ENCODE measurements at places on chromosomes 12 and 14.

DNA sequence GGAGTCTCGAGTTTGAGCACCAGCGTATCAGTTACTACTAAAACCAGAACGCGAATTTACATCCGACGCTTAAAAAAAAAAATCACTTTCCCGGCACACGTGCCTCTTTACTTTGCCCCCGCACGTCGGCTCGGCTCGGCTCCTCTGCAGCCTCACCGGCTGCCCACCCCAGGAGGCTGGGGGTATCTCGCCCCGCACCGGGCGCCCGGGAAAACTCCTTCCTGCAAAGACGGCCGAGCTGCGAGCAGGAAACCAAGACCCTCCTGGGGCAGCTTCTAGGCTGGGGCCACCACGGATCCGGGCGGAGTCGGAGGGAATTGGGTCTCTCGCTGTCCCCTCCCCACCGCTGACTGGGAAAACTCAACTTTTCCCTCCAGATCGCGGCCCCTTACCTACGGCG, 610 bp downstream of the VSIG10 start:
- DNase-seq = no peak

DNA sequence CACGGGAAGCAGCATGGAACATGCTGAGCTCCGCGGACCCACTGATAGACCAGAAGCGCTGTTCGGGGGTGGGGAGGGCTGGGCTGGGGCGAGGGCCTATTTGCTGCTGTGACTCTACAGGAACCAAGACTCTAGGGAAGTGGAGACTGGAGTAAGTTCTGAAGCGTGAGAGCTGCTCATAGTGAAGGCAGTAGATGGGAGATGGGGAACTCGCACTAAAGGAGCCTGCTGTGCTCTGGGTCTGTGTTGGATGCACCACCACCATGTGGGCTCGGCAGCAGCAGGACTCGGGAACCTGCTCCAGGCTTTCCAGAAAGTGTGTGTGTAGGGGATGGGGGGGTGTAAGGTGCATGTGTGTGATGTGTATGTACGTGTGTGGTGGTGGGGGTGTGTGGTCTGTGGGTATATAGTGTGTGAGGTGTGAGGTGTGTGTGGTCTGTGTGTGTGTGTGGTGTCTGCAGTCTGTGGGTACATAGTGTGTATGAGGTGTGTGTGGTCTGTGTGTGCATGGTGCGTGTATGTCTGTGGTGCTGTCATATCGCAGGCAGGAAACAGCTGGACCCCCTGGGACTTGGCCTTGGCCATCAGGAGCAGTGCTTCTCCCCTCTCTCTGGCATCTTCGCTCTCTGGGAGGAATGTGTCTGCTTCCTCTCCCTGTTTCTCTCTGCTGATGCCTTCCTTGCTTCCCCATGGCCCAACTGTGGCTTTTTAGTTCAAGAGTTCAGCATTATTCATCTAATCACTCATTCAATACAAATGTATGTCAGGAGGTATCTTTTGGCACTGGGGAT, 378.9 kb downstream of the FUT8 start:
- no peak for DNase-seq

DNA sequence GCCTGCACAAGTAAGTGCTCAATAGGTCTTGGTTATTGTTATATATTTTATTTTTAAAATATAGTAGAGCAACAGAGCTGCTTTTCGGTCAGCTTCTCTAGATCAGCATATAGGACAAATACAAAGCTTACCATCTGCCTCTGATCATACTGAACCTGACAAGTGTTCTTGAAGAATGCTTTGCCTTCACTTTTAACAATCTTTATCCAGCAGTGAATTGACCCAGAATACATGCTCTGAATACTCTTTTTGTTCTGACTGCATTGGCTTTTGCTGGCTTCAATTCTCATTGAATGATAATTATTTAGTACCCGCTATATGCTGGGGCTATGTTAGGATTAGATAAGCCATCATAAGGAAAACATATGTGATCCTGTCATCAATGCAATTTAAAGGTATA, 137.8 kb downstream of the DHRS2 start:
- no peak for DNase-seq

DNA sequence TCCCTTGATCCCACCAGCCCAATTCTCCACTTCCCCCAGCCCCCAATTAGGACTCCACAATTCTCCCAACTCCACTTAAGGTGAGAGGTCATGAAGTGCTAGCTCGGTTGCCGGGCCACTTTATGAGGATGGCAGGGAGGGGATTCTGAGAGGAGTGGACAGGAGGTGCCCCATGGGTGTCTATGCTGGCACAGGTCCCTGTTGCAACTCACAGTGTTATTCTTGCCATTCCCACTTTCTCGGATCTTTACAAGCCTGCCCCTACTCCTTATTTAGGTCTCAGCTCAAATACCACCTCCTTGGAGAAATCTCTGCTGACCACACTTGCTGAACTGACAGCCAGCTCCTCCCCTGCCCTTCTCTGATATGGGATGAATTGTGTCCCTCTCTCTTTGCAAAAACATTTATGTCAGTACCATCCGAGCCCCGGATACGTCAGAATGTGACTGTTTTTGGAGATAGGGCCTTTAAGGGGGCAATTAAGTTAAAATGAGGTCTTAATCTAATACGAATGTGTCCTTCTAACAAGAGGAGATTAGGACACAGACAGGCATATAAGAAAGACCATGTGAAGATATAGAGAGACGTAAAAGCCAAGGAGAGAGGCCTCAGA, 4.2 kb upstream of the LGALS3 start:
- no peak for DNase-seq

- no peak for DNase-seq
Measured at GRCh38 chr14:40903709-40904108, 703.0 kb upstream of the LRFN5 start.

- no peak for DNase-seq
Measured at GRCh38 chr12:100953217-100953616, 158.6 kb downstream of the ANO4 start.

DNA sequence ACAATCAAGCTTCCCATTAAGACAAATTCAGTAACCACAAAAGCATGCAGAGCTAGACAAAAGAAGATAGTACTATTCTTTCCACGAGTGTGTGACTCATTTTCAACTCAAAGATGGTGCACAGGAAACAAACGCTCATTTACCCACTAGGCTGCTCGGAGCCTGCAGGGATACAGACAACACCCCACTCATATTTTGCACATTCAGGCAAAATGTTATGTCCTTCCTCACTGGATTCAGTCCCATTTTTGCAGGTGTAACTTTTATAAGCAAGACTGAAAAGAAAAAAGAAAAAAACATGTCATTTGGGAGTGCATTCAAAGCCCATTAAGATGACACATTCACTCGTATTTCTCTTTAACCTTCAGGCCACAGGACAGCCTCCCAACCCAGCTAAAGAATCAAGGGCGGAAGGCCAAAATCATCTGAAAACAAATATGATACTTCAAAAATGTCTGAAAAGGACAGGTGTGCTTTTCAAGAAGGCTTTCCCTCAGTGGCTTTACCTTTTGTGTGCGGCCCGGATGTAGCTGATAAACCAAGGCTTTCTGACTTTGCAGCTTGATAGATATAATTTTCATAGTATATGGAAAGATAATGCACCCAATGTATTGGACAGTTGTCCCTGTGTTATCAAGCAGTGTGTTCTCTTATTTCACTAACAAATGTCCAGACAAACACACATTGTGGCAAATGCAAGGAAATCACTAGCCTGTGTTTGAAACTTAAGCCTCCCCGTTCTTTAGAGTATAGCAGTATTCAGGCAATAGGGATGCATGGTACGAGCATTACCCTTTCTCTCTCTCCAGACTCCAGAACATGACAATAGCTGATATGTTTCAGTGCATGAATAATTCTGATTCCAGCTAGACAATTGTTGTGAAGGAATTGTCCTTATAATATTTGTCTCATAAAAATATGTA, 147.8 kb upstream of the KRR1 start:
- DNase-seq = no peak
